ENCODE measurements at places on chromosomes 5 and 9.

DNA sequence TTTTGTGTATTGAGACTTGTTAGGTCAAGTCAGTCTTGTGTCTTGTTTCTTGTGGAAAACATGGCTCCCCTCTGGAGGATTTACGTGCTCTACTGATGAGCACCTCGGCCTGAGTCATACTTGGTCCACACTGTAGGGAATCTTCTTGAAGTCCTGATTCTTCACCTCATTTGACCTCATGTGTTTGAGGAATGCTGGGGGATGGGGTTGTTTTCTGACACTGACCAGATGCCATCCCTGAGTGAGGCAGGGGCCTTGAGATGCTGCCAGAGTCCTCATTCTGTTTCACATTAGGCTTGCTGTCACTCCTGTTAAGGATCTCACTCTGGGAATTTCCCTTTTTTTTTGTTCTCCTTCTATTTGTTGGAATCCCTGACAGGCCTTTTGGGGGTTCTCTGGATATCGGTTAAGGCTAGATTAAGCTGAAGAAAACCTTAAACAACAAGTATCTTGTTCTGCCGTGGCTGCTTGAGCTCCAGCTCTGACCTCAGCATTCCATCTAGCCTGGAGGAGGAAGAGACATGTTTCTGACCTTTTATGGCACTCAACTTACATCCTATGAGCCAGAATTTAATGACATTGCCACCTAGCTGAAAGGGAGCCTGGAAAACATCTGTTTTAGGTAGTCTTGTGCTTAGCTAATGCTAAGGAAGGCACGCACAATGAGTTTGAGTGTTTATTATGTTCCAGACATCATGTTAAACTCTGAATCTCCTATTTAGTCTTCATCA lies 20.6 kb downstream of the TCOF1 start:
- DNase-seq: no peak

GRCh38 chr5:114857941-114858551 lies 311.7 kb downstream of the TRIM36 start:
- no peak for DNase-seq

- DNase-seq: no peak
Observed at GRCh38 chr5:127976525-127976924, 107.0 kb upstream of the SLC12A2 start.

GRCh38 chr5:24817966-24818365 lies 173.2 kb upstream of the CDH10 start:
- no peak for DNase-seq

DNA sequence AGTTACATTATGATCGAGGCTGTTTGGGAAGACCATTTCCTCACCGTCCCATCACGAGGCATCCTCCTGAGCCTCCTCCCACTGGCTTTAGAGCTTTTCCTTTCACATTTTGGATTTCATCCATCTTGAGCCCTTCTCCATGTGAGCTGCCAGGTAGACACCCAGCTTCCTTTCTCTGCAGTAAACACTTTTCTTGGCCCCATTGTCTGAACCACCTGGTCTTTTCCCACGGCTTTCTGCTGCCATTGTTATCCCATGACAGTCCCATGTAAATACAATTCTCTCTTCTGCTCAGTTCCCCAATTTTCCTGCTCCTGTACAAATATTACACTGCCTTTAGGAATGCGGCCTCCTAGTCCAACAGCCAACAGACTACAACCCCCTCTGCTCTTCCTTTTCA lies 24.1 kb downstream of the UBE2QL1 start:
- DNase-seq: no peak

GRCh38 chr5:171541341-171541776 lies 121.9 kb downstream of the FGF18 start:
- no peak for DNase-seq

DNA sequence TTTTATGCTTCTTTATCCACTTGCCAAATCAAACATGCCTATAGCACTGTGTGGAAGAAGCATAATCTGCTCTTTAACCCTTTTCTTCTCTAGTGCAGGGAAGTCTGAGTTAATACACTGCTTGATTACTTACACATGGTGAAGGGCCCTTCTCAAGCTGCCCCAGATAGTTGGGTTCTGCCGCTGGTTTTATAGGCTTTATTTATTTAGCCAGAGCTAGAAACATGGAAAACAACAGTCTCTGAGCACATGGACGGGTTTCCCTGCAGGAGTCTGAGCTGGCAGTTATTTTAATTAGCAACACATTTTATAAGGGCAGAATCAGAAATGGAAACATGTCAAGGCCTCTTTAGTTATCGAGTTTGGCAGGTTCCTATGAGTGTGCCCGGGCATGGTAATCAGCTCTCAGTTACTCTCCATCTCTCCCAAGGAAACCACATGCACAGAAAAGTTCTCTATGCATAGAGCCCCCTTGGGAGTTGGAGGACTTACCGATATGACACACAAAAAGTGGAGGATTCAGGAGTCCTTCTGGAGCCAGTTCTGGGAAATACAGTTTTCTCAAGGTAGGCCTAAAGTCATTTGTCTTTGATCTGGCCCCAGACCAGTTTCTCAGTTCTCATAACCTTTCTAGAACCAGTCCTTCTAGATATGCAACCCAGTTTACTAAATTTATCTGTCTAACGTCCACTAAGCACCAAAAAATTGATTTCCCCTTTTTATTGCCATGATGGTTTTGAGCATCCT lies 564.8 kb downstream of the ACTL7B start:
- DNase-seq: no peak

GRCh38 chr9:127116088-127116726 lies 6.2 kb downstream of the ANGPTL2 start:
- no peak for DNase-seq

- DNase-seq: no peak
Observed at GRCh38 chr5:29963956-29964355, 1229.5 kb upstream of the CDH6 start.

DNA sequence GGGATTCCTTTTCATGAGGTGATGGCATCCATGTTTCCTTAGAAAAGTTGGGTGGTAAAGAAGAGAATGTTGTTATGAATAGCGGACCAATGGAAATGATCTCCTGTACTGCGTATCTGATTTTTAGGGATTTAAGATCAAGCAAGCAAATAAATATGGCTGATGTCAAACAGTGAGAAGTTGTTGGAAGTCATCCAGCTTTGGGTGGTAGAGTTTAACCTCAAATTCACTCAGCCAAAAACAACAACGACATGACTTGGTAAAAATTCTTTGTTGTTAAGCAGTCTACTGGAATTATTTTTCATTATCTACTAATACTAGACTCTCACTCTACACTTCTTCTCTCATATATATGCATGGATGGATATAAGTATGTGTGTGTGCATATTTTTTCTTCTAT lies 426.5 kb downstream of the CTNND2 start:
- DNase-seq: no peak

DNA sequence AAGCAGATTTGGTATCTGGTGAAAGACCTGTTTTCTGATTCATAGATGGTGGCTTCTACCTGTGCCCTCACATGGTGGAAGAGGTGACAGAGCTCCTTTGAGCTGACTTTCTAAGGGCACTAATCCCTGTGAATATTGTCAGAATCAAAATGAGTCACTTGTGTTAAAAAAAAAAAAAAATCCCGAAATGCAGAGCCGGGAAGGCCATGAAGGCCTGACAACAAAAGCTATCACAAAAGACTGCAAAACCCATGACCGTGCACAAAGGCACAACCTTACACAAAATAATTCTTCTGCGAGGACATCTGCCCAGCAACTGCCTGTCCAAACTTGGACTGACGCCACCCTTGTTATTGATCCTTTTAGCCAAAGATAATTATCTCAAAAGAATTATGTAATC lies 19.6 kb upstream of the UBTD2 start:
- DNase-seq: no peak

GRCh38 chr5:147949711-147950573 lies 43.6 kb upstream of the C5orf46 start:
- DNase-seq: no peak

DNA sequence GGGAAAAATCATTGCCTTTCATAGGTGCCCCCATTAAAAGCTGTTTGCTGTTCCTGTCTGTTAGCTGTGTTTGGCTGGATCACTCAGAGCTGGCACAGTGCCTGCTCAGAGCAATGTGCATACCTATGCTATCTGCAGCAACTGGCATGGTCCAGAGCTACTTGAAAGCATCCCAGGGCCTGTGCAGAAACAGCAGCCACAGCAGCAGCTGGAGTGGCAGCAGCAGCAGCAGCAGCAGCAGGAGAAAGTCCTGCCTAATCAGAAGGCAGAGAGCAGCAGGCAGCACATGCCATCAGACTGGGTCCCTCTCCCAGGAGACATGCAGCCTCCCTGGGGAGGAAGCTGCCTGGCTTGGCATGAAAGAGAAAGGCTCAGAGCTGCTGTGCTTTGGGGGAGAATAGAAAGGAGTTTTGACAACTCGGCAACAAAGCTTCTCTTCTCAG lies 243.8 kb upstream of the WWC1 start:
- no peak for DNase-seq

DNA sequence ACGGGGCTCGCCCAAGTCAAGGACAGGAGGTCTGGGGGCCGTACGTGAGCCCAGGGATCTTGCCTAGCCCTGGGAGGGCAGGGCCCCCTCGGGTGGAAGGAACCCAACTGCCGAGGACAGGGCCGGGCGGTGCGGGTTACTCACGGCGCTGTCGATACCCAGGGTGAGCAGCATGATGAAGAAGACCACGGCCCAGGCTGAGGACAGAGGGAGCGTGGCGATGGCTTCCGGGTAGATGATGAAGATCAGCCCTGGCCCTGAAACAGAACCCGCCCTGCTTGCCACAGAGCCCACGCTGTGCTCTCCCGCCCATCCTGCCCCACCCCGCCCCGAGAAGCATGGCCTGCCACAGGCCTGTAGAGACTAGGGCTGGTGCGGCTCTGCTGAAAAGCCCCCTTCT lies 34.1 kb downstream of the SLC6A3 start:
- no peak for DNase-seq

- no peak for DNase-seq
Observed at GRCh38 chr5:170484847-170485615, 18.8 kb upstream of the KCNIP1 start.

DNA sequence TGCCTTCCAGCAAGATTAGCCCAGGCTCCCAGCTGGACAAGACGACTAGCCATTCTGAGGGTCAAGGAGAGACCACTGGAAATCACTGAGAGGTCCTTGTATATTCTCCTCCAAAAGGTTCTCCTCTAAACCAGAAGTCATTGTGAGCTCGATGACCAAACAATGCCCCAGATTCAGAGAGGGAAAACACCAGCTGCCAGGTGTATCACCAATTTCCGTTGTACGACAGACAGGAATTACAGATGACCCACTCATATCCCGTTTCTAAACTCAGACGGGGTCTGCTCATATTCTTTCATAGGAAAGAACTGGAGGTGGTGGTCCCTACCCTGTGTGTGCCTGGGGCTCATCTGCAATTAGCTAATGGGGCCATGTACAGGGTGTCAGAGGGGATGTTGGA lies 14.2 kb downstream of the FAXDC2 start:
- no peak for DNase-seq

DNA sequence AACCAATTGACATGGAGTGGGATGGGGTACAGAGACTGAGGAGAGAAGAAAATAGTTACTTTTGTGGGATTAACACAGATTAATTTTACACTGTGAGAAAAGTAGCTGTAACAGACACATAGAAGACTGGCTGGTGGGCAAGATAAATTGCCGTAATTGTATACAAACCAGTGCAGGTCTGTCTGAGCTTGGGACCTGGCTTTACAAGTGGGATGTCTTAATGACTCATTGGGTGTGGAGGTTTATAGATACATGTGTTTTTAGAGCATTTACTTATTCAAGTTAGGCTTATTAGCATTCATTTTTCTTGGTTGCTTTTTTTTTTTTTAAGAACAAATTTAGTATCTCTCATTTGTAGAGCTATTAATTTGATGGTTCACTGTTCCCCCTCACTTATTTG lies 37.5 kb downstream of the SLC44A1 start:
- DNase-seq: no peak

GRCh38 chr5:124054564-124054963 lies 542.6 kb downstream of the CSNK1G3 start:
- DNase-seq: no peak

- DNase-seq: peak; percentile 50
Observed at GRCh38 chr5:131224387-131225201, 39.3 kb upstream of the CDC42SE2 start.

GRCh38 chr5:6902094-6902493 lies 188.9 kb downstream of the TENT4A start:
- no peak for DNase-seq

DNA sequence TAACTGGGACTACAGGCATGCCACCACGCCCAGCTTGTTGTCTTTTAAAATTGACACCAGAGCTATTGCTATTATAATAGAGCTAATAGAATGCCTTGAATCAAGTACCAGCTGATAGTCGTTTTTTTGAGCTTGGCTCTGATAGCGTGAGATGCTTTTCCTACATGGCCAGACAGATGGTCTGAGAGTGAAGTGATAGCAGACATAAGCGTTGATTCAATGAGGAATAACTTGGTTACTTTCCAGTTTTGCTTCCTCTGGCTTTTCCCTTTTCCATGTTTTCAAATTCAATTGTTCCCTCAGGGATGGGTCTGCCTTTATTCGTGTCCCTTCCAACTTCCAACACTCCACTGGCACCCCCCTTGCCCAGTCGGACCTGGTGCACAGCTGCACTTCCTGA lies 15.4 kb downstream of the AGXT2 start:
- DNase-seq: no peak

DNA sequence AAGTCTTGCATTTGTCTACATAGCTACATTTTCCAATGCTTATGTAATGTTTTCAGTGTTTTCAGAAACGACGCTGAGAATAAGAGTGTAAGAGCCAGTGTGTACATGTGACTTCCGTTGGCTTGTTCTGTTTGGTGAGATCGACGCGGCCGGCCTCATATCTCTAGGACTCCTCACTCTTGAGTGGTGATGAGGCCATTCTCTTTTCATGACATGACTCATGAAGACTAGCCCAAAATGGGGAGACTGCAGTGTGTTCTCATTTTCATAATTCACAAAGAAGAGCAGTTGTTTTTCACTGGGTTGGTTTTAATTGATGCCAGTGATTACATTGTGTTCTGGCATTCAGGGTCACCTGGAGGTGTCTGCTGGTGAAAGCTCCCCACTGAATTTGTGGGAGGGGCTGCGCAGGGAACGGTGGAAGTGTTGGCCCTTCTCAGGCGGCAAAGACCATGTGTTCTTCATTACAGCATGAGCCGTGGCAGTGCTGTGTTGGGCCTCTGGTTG lies 131.5 kb upstream of the OTULINL start:
- DNase-seq: no peak

DNA sequence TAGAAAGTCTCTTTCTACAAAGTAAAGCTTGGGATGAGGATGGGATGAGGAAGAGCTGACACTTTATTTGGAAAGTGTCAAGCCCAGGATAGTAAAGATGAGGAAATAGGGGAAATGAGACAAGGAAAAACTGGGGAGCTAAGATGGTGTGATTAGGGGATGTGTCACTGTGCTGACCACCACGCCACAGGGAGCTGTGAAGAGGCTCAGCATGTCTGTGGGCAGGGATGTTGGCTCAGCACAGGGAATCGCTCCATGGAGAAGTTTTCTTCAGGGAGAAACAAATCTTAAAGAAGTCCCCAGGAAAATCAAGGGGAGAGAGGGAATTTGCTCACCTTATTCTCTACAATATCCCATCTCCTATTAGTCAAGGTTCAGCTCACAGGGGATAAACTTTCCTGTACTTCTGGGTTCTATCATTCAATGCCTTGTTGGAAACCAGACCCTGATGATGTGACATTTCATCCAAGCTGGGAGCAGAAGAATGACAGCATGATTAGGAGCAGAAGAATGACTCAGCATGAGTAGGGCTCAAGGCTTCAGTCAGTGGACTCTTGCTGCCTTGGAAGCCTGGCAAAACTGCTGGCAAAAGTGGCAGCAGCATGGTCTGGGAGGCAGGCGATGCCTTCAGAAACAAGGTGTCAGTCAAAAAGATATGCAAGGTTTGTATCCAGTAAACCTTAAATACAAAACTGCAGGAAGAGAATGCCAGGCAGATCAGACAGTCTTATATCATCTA lies 4.9 kb downstream of the HSPB3 start:
- no peak for DNase-seq

GRCh38 chr9:119722384-119722783 lies 353.1 kb upstream of the BRINP1 start:
- DNase-seq: no peak

Measured in left colon (tissue), 2 donors.